ENCODE measurements at places on chromosomes 7 and 10.

DNA sequence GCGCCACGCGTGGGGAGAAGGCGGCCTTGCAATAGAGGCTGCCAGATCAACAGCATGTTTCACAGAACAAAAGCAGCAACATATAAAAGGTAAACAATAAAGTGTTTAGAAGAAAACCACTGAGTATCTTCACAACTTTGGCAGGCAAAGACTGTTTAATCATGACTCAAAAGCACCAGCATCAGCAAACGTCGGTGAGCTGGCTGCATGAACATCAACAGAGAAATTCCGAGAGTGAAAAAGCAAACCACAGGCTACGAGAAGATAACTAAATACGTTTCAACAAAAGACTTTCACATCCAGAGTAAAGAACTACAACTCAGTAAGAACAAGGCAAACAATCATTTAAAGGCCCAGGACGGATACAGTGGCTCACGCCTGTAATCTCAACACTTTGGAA lies 172.0 kb downstream of the MAD1L1 start:
- DNase-seq, result no peak

DNA sequence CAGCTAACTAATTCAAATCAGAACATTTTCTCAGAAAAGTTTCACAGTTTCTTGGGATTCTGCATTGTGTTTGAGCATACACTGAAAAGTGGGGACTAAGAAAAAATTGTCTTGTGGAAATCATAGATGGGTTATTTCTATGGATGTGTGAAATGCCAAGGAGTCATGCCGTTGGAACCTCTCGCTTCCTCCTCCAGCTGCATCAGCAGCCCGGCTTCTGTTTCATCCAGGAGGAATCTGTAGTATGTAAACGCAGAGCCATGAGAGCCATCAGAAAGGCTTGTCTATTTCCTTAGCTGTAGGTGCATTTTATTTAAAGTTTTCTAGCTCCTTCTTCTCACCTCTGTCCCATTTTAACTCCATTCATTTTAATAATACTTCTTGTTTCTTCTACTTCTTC lies 1144.1 kb downstream of the GATA3 start:
- DNase-seq, result no peak

- DNase-seq, result no peak
Measured at GRCh38 chr10:91033324-91033950, 112.5 kb upstream of the ANKRD1 start.

- no peak for DNase-seq
Measured at GRCh38 chr10:103618575-103619423, 125.3 kb downstream of the NEURL1 start.

DNA sequence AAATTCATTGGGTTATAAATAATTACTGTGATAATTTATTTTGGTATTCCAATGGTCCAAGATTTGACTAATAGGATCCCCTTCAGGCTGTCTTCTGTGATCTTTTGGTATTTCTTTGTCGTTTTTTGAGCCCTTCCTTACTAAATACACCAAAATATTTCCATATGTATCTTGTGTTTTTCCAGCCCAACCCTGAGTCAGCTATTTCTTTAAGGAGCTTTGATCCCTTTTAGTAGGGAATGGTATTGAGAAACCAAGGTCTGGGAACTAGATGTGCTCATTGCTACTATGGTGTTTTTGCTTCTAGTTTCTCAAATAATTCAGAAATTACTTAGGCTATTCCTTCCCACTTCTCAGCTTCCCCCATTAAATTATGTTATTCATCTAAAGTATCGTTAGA lies 15.3 kb downstream of the NHLRC2 start:
- DNase-seq, result no peak

GRCh38 chr7:40726559-40726958 lies 591.8 kb downstream of the SUGCT start:
- no peak for DNase-seq

DNA sequence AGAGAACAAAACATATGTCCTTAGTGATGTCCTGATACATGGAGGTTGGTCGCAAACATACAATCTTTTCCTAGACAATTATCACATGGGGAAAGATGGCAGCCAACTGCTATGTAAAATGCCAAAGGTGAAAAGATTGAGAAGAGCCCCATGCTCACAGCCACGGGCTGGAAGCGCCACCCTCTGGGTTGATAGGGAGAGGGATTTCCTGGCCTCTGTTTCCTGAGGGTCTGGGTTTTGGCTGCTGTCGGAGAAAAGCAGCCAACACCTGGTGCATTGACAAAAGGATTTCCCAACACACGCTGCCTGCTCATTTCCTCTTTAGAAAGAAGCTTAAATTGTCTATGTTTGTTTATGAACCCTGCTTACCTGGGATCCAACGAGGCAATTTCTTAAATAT lies 43.8 kb downstream of the ITIH5 start:
- peak; percentile 8 for DNase-seq

DNA sequence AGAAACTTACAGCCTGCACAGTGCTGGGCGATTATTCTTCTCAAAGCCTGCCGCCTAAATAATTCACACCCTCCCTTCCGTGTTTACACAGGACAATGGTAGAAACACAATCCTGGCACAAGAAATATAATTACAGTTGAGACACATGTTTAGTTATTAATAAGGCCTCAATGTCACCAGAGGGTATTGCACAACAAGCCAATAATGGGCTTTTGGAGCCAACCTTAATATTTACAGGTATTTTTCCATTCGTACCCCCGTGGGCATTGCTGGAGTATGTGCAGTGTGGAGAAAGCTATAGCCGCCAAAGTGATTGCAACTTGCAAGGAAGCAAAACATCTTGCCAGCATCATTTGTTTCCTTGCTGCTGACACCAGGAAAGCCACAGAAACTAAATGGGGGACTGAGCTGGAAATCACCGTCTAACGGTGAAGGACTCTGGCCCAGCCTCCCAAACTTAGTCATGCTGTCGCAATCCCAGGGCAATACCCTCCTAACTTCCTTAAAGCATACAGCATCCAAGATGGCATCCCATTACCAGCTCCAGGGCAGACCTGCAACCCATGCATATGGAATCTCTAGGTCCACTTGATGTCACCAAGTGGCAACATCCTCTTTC lies 8.6 kb downstream of the CALN1 start:
- DNase-seq, result no peak

- no peak for DNase-seq
Measured at GRCh38 chr7:74604326-74605020, 53.0 kb upstream of the GTF2I start.

DNA sequence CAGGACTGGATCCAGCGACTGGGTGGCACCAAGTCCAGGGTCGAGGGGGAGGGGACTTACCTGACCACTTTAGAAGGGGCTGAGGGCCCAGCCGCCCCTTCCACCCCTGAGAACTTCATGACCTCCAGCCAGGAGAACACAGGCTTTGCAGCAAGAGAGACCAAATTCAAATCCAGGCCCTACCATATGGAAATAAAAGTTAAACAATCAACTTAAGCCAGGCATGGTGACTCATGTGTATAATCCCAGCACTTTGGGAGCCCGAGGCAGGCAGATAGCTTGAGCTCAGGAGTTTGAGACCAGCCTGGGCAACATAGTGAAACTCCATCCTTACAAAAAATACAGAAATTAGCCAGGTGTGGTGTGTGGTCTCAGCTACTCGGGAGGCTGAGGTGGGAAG lies 61.9 kb downstream of the COL13A1 start:
- no peak for DNase-seq

DNA sequence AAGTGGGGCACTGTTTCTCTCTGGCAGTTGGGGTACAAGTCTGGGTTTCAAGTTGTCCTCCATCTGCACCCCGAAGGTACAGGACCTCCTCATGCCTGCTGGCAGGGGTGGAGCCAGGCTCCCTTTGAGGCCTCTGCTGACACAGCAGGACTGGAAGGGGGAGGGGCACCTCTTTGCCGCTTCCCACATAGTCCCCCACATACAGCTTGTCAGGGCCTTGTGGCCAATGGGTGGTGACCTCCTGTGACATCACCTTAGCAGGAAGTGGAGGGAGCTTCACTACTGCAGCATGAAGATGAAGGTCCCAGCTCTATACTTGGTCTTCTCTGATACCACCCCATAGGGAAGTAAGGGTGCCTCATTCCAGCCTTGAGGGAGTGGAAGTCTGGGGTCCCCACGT lies 167.8 kb downstream of the RAMP3 start:
- no peak for DNase-seq

DNA sequence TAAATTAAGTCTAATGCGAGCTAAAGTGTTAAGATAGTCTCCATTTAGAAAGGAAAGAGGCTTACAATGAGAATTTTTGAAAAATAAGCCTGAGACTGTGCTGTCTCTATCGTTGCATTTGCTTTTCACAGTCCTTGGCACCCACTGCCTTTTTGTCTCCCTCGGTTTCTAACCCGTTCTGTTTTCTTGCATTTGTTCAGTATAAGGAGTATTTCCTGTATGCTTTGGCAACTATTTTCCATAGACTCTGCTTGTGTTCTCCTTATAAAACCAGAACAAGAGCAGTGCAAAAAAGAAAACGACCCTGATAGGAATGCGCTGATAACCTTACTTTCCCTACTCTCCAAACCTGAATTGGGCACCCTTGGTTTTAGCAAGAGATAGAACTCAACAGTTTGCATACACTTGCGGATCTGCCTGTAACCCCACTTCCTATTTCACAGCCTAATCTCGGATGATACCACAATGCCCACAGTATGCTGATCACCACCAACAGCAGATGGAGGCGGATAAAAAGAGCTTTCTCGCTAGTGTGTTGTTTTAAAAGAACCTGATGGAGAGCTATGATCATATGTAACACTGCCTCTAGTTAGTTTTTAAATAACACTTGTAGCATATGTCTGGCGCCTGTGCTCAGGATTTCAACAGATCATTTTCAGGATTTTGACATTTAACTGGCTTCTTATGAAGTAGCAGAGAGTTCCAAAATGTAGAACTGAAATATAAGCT lies 1.6 kb upstream of the ARHGAP12 start:
- no peak for DNase-seq

GRCh38 chr10:123948030-123948823 lies 56.6 kb upstream of the CPXM2 start:
- no peak for DNase-seq

DNA sequence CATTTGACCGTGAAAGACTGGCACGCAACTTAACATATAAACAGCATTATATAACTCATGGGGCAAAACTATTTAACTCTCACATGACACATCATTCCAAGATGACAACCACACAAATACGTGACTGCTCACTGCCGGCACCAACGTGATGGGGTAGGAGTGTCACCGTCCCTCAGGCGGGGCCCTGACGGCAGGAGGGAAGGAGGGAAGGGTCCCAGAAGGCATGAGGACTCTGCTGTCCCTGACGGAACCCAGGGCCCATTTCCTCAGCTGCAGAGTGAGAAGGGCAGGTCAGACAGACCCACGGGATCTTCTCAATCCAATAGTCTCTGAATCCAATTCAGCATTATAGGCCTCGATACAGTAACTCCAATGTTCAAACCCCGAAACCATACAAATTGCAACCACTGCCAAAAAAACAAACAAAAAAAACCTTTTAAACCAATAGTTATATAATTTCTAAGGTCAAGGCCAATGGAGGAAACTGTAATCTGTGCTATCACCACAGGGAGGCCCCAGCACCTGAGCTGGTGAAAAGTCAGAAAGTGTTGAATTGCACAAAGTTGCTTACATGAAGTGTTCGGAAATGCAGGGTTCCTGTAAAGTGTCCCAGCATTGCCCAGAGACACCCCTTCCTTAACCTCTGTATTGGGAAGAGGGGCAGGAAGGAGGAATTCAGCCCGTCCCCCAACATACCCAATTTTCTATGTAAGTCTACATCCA lies 137.4 kb downstream of the TNS3 start:
- DNase-seq, result no peak

GRCh38 chr10:6348096-6348874 lies 145.6 kb downstream of the PFKFB3 start:
- DNase-seq, result no peak

DNA sequence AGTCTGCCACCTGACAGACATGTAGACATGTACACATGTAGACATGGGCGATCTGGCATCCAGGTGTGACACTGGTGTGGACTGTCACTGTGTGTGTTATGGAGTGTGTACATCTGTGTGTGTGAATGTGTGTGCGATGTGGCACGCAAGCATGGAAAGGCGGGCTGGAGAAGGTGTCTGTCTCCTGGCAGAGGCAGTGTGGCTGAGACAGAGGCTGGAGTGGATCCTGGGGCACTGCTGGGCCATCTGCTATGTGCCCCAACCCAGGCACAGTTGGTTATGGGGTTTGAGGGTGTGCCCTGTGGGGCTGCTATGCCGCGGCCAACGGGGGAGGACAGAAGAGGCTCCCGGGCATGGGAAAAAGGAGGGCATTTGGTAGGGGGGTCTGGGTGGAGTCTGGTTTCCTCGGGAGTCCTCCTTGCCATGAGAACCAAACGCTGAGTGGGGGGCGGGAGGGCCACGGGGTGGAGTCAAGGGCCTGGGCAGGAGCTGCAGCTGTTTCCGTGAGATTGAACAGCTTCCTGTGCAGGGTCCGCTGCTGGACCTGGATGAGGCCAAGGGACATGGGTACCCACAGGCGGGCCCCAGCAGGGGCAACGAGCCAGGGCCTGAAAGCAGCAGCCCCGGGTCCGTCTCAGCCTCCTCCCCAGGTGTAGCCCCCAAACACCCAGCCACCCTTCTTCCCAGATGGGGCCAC lies 1.3 kb downstream of the ELN start:
- no peak for DNase-seq

GRCh38 chr10:109996225-109996624 lies 11.6 kb upstream of the ADD3 start:
- DNase-seq, result no peak

DNA sequence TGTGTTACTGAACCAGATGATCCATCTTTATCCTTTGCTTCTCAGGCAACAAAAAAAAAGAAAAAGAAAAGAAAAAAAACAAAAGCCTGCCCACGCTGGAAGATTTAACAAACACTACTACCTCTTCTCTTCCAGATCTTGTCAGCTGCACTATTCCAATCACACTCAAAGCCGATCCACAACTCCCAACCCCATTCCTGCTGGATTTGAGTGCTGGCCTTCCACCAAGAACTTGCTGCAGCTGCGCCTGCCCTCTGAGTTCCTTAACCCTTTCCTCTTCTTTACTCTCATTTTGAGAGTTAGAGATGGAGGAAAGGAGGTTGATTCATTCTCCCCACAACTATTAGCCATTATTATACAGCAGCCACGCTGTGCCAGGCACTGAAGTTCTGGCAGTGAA lies 16.0 kb upstream of the ITGA8 start:
- no peak for DNase-seq

DNA sequence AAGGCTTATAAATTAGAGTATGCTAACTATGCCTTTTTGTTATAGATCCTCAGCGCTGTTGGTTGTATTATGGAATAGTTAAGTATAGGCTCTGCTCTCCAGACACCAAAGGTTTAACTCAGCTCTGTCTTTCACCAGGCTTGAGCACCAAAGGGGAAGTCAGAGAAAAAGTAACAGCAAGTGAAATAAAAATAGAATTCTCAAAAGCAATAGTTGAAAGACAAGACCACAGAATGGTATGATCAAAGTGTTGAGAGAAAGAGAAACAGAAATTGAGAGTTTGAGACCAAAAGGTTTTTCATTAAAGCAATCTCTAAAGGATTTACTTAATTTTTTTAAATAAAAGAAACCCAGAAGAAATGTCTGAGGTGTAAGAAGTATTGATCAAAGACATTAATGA lies 529.8 kb upstream of the C7orf33 start:
- no peak for DNase-seq

GRCh38 chr7:2003931-2004812 lies 228.6 kb downstream of the MAD1L1 start:
- DNase-seq, result no peak

GRCh38 chr10:6601246-6601805 lies 21.2 kb upstream of the PRKCQ start:
- DNase-seq, result no peak

Data from NCI-H2081 treated with DMSO at 0.1 percent for 48 hours (cell line).